ENCODE measurements at places on chromosomes 5 and 9.

GRCh38 chr9:129841071-129841470 lies 5.8 kb downstream of the USP20 start:
- DNase-seq: no peak

GRCh38 chr5:163360656-163361055 lies 76.7 kb upstream of the CCNG1 start:
- no peak for DNase-seq

GRCh38 chr9:15549611-15550010 lies 3.2 kb upstream of the CCDC171 start:
- DNase-seq: no peak

GRCh38 chr5:80976985-80977384 lies 16.8 kb downstream of the RASGRF2 start:
- DNase-seq: no peak

DNA sequence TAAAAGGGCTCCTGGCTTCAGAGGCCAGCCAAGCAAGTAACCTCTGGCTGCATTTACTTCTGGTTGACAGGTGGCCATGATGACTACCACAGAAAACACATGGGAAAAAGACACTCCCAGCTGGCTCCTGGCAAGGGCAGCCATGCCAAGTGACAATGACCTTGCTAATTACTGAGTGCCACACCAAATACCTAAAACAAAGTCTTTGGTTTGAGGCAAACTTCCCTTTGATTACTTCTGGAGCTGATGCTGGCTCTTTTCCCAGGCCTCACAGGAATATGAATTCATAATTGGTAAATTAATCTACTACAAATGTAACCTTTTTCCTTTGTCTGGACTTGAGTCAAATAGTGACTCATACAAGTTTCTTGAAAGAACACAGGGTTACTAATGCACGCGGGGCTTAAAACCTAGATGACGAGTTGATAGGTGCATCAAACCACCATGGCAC lies 61.0 kb downstream of the LPAR1 start:
- DNase-seq: no peak

DNA sequence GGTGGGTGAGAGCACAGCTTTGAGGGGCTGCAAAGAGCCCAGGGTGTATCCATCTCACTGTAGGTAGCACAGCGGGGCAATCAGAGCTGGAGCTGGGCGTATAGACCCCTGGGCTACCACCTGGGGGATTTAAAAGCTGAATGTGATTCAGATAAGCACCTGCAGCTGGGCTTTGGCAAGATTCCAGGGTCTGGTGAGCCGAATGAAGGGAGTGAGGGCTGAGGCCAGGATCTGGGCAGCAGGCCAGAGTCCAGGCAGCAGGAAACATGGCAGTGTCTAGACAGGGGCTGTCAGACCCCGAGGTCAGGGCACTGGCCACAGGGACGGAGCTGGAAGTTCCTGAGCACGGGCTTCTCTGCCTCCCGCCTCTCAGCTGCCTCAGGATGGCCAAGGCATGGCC lies 8.7 kb downstream of the ASS1 start:
- DNase-seq: no peak

GRCh38 chr5:127297348-127298035 lies 6.9 kb downstream of the MEGF10 start:
- DNase-seq: no peak

DNA sequence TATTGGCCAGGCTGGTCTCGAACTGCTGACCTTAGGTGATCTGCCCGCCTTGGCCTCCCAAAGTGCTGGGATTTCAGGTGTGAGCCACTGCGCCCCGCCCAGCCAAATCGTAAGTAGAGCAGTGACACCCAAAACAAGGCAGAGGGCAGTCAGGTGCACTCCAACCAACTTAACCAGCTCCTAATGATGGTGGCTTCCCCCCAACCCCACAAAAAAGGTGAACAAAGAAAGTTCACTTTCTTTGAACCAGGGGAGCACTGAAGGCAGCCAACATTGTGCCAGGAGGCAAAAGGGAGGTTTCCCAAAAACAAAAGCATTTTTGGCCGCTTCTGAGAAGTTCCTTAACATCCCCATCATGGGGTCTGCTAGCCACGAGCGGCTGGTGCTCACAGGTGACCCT lies 9.6 kb downstream of the GMCL2 start:
- DNase-seq: no peak
